NCI-H146 (cell line): ENCODE measurements at places on chromosomes 7 and 10.

DNA sequence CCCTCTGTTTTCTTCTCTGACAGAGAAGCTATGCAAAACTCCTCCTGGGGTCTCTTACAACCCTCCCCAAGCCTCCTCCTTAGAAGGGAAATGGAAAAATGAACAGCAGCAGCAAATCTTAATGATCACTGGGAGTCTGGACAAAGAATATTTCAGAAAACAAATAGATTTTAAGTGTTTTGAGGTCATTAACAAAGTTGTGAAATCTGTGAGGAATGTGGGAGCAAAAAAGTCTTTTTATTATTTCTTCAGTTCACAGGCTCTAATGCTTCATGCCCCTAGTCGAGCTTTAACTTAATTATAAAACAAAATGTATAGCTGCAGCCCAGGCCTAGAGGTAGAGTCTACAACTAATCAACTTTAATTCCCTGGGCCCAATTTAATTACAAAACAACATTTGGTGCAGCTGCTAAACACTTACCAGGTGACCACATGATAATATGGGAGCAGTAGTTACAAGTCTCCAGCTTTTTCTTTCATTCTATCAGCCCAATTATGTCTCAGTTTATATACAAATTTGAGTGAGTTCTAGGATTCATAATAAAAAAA is 293.2 kb downstream of the THSD7A start:
- DNase-seq: no peak

DNA sequence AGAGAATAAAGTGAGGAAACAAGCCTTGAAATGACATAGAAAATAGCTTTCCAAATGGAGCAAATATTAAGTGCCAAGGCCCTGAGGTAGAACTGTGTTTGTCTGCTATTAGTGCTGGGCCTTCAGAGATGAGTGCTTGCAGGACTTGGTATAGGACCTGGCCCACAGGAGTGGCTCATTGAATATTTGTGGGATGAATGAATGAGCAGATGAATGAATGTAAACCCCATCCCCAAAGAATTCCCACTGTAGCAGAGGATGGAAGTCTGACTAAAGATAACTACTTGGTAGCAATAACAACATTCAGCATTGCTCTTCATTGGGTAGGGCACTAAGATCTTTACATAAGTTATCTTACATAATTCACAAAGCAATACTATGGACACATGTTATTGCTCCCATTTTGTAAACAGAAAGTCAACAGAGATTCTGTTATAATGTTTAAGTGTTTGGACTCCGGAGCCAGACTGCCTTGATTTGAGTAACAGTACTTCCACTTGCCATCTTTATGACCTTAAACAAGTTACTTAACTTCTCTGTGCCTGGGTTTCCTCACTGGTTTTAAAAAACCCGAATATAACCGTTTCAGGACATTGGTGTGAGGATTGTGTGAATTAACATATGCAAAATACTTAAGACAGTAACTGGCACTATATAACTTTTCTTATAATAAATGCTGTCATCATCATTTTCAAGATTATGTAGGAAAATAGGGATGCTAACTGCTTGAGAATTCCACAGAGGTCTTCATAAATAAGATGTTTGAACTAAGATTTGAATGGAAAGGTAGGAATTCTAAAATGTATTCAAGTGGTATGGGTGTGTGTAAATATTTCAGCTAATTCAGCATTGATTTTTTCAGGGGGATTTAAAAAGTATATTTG is 141.9 kb downstream of the PRKG1 start:
- DNase-seq: no peak

DNA sequence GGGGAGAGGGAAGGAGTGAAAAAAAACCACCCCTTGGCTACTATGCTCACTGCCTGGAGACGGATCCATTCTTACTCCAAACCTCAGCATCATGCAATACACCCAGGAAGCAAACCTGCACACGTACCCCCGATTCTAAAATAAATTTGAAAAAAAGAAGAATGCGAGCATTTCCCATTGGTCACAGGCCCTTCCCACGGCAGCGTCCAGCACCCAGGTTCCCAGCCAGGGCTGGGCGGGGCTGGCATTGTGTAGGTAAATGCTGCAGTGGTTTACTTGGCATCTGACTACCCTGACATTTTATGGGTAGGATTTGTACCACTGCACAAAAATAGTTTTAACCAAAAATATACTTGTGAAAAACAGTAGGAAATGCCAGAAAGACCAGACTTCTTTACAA is 418.9 kb downstream of the DNAJB6 start:
- DNase-seq: no peak

DNA sequence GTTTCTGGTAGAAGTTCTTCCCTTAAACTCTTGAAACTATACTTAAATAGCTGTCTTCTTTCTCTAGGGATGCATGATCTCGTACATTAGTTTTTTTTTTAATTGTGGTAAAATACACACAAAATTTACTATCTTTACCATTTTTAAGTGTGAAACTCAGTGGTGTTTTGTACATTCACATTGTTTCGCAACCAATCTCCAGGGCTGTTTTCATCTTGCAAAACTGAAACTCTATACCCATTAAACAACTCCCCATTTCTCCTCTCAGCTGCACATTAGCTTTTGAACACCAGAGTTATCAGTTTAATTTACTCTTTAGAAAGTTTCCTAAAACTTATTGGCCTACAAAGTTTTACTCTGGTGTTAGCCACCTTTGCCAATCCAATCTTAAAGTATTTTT is 45.5 kb upstream of the PRKAR2B start:
- no peak for DNase-seq

DNA sequence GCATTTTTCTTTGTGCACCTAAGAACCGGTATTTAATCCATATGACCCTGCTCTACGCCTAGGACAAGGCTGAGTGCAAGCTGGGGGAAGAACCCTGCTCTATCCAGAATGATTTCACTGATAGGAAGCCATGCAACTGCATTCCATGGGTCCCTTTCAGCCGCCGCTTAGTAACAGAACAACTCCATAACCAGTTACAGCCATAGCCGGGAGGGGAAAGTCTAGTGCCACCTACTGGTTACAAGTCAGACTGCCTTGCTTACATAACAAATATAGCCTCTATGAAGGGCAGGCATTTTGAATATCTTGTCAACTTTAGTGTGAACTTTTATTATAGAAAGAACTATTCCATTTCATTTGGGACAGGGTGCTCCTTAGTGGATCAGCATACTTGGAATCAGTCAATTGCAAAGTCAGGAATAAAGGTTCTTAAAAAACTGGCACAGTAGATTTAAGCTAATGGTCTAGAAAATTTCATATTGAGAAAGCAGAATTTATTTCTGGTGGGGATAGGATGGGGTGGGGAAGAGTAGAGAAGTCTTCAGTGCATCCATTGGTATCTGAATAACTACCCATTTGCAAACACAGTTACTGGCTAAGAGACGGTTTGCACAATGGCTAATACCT is 521.7 kb downstream of the ADRA2A start:
- DNase-seq: peak; percentile 37

- no peak for DNase-seq
These were observed 35.4 kb downstream of the KLF6 start for GRCh38 chr10:3749600-3749999.

GRCh38 chr7:75989500-75990388 is 4.7 kb downstream of the TMEM120A start:
- no peak for DNase-seq

GRCh38 chr10:69088801-69089501 is 1.0 kb downstream of the SRGN start:
- no peak for DNase-seq

DNA sequence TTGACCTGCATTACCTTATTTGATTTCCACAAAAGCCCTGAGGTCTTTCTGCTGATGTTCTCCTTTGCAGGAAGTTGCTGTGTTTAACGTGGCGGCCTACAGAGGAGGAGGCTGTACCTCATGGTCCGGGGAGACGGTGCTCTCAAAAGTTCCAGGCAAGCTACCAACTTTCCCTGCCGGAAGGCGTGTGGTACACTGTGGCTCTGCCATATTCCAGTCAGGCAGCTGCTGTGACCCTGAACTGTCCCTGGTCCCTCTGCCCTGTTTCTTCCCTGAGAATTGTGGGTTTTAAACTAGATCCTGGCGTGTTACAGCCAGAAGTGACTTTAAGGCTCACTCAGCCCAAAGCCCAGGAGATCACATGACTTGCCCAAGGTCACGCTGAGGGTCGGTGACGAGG is 139.2 kb downstream of the TEX36 start:
- DNase-seq: no peak

- DNase-seq: no peak
These were observed 650.3 kb downstream of the PHTF2 start for GRCh38 chr7:78448911-78449310.

DNA sequence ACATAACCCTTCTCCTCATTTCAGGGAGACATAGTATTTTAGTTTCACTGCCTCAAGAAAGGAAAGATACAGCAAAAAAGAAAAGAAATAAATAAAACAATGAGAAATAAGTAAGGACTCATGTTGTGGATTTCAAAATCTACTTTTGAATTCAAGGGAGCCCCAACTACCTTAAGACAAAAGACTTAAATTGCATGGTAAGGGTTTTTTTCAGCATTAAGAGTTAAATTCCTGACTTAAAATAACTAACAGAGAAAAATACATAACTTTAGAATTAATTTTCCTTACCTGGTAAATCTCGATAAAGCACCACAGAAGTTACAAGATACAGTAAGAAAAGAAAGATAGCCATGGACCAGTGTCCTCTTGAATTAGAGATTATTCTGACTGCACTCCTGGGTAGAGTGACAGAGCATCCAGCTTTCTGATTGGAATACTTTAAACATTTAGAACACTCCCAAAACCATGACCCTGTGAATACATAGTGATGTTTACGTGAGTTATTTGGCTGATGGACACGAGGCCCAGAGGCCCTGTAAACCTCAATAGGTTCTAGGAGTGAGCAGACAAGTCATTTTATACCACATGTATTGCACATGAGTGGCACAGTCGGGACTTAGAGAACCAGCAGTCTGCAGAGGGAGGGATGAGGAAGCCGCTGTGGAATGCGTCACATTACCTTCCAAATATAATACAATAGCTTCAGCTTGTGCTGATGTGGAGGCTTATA is 292.5 kb upstream of the SEMA3C start:
- no peak for DNase-seq

- no peak for DNase-seq
These were observed 63.5 kb downstream of the CFAP46 start for GRCh38 chr10:132878730-132879407.

DNA sequence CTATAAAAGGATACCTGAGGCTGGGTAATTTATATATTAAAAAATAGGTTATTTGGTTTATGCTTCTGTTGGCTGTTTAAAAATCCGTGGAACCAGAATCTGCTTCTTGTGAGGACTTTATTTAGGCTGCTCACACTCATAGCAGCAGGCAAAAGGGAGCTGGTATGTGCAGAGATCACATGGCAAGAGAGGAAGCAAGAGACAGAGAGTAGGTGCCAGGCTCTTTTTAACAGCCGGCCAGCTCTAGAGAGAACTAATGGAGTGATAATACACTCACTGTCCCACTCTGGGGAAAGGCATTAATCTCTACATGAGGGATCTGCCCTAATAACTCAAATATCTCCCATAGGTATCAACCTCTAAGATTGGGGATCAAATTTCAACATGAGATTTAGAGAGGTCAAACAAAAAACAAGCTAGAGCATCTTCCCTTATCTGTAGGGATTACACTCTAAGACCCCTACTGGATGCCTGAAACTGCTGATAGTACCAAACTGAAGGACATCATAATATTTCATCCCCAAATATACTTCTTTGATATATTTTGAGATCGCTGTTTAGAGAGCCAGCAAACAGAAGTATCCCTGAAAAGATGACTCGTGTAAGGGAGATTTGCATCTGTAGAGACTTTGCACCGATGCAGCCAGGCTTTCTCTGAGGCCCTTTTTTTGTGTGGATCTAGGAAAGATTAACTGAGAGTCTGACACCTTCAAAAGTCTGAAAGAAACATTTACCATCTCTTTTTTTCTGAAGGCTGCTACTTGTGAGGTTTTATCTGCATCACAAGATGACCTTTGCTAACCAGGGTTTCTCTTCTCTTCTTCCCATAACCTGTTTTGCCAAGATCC is 717.0 kb upstream of the MBL2 start:
- no peak for DNase-seq

DNA sequence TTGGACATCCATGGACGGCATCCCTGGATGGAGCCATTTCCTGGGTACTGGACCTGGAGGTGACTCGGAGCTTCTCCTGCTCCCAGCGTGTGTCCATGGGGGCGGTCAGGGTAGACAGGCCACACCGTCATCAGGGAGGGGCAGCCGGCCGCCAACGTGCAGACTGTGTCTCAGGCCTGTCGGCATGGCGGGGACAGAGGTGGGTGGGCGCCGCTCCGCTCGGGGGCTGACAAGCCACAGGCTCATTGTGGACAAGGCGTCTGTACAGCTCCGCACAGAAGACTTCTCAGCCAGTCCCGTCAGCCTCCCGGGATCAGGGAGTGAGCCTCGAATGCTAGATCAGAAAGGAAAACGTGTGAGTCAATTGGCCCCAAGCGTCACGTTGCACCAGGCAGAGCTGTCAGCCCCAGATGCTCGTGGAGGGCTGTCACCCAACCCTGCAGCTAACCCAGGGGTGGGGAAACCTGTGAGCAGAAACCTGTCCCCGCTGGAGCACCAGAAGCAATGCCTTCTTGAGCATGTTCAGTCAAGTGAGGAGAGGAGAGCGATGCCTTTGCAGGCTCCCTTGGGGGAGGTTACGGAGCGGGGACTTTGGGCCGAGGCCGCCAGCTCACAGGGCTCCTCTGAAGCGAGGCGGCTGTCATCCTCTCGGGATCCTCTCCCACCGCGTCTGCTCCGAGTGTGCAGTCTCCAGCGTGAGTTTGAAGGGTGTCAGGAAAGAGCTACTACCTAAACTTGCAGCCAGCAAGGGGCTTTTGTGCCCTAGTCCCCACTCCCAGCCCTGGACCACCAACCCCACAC is 16.0 kb upstream of the DPYSL4 start:
- DNase-seq: peak; percentile 32

- no peak for DNase-seq
These were observed 30.6 kb downstream of the HYCC1 start for GRCh38 chr7:22983257-22983855.

DNA sequence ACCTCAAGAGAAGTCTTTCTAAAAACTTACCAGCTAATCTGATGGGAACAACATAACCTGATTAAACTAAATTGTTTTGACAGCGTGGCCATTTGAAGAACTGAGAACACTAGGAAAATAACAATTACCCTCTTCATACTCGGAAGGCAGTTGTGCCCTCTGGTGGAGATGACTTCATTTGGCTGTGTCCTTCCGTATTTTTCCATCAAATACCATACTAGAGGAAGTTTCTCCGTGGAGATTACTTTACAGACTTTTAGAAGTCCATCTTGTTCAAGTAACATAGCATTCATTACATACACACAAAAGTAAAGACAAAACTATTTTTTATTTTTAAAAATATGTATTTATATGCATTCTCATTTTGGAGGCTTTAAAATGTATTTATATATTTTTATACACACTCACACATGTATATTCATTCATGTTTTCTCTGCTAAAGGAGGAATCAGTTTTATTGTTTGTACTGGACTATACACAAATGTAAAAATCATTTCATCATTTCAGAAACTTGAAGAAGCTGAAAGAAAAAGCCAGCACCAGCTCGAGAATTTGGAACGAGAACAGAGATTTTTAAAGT is 25.2 kb downstream of the SMNDC1 start:
- DNase-seq: peak; percentile 41
